ENCODE measurements at places on chromosomes 5 and 9.
A peak's percentile ranks its signal among the peaks of the same experiment; 100 is the strongest.

GRCh38 chr5:96146675-96147074 lies 185.0 kb upstream of the ELL2 start:
- DNase-seq = no peak

DNA sequence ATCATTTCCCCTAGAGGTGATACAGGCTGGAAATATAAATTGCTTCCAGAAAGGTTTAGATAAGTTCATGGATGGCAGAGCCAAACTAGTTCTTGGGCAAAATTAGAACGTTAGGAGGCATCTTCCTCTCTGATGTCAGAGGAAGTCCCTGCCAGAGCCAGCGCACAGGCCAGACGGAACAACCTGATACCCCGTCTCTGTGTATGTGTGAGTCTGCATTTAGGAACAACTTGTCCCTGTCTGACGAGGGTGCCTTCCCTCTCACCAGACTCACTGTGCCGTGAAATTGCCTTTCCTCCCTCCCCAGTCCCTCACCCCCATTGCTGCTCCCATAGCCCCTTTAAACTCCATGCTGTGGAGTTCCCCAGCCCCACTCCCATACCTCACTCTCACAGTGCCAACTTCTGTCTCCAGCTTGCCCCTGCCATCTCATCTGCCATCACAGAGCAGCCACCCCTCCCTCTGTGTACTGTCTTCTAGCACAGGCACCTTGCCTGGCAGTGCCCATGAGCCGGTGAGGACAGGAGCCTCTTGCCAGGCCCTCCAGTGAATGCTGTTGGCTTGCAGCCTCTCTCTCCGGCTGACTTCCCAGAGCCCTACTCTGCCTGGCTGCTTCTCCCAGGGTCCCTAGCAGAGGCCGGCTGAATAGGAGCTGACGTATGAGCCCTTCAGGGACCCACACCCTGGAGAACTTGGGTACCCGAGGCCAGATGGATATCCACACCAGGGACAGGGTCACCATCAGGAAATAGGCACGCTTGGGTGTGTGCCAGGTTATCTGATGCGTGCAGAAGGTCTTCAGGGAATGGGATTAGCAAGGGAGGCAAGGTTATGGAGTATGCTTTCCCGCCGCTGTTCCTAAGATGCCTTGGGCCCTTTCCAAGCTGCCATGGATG lies 26.7 kb downstream of the UNC5A start:
- no peak for DNase-seq

DNA sequence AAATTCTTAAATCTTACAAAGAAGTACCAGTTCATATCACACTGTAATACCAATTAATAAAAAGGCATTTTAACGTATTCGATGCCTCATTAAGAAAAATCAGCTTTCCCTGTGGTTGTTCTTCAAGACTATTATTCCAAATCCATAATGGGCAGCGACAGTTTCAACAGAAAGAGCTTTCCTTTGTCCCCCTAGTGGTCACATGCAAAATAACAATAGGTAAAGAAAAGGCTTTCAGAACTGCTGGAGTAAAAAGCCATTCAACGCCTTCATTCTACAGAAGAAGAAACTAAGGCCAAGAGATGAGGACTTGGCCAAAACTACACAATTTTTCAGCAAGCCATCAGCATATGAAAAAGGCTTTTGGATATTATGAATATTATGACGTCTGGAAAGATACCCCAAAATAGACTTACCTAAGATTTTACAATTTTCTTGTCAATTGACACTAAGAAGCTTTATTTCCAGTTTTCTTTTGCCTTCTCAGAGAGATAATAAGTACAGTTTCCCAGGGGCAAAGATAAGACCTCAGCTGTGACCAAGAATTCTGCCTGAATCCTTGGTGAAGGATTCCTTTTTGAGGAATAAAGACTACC lies 6.7 kb upstream of the CDH6 start:
- peak; percentile 53 for DNase-seq

GRCh38 chr5:107389130-107389774 lies 281.5 kb downstream of the EFNA5 start:
- DNase-seq = peak; percentile 60

DNA sequence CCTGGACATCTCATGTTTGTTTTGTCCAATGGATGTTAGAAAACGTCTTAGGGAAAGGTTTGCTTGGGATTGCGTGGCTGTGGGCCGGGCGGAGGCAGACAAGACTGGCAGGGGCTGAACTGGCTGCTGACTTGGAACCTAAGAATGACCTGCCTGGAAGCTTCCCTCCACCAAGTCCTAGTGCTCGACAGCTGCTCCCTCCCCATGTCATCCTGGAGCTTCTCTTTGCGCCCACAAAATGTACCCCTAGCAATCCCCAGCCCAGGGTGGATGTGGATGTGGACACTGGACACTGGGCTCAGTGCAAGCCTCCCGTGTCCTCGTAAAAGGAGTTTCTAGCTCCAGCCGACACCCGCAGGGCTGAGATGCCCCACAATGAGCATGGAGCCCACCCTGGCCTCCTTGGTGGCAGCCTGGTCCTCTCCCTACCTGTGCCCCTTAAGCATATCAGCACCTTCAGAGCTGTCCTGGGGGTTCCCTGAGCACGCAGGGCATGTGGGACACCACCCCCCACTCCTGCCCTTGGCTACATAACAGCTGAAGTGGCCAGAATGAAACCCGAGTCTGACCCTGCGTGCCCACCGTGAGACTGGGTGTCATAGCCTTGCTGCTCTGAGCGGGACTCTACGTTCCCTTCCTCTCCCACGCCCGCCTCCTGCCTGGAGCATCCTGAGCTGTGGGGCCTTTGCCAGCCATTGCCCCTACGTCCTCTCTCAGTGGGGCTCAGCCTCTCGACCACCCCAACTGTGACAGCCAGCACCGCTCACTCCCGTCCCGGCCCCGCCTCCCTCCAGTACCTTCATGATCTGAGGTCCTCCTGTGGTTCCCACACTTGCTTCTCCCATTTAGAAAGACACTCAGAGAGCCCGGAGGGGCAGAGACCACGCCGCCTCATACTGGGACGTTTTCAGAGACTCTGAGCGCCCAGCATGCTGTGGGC lies 180.8 kb downstream of the ROR2 start:
- DNase-seq = no peak

GRCh38 chr9:4762886-4763541 lies 22.0 kb upstream of the AK3 start:
- DNase-seq = no peak

DNA sequence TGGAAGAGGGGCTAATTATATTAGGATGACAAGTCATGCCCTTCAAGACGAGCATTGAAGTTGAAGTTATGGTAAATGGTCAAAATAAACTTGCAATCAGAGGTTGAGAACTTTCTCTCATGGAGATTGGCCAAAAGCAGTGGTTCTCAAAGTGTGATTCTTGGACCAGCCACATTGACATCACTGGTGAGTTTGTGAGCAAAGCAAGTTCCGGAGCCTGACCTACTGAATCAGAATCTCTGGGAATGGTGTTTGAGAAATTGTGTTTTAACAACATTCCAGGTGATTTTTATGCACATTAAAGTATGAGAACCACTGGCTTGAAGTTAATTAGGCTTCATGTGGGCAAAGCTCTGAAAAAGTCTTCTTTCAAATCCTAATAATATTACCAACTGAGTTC lies 403.5 kb downstream of the ZSWIM6 start:
- DNase-seq = no peak

- DNase-seq = no peak
These were observed 202.6 kb downstream of the PIK3R1 start for GRCh38 chr5:68418201-68418600.

GRCh38 chr5:57736716-57737115 lies 254.1 kb upstream of the ACTBL2 start:
- DNase-seq = no peak

DNA sequence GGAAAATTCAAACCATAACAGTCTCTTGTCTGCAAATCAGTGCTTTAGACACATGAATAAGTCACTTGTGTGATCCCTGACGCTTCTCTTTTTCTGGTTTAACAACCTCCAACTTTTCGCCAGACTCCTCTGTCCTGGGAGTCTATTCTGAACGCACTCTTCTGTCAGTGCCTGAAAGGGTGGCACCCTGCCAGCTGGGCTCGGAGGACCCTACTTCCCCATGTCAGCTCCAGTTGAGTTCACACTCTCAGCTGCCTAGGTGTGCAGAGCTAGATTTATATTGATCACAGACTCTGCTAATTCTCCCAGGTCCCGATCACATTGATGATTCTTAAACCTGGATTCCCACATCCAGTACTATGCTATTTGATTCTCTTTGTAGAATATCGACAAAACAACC lies 649.1 kb downstream of the BNC2 start:
- DNase-seq = no peak

- DNase-seq = no peak
These were observed 410.8 kb downstream of the CETN3 start for GRCh38 chr5:89998519-89999305.

DNA sequence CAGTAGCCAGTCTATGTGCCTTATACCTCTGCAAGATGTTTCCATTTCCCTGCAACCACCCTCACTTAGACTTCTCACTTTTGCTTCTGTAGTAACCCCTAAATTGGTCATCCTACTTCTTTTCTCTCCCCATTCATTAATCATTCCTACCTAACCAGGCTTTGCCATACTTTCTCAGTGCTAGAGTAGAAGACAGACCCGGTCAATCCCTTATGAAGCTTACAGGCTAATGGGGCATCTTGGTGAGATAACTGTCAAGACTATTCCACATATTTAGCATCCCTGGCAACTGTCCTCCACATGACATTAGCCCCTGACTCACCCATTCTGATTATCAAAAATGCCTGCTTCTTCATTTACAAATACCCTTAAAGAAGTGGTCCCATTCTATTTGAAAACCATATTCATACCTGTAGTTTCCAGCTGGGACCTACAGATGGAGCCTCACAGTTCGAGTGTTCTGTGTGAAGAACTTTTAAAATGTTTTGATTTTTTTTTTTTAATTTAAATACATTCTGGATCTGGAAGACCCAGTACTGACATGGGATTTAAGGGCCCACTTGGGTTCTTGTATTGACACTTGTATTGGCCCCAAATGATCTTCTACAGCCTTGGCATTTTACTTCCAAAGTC lies 21.0 kb downstream of the F2RL2 start:
- no peak for DNase-seq

- no peak for DNase-seq
These were observed 36.9 kb downstream of the LNPEP start for GRCh38 chr5:96972599-96973334.

DNA sequence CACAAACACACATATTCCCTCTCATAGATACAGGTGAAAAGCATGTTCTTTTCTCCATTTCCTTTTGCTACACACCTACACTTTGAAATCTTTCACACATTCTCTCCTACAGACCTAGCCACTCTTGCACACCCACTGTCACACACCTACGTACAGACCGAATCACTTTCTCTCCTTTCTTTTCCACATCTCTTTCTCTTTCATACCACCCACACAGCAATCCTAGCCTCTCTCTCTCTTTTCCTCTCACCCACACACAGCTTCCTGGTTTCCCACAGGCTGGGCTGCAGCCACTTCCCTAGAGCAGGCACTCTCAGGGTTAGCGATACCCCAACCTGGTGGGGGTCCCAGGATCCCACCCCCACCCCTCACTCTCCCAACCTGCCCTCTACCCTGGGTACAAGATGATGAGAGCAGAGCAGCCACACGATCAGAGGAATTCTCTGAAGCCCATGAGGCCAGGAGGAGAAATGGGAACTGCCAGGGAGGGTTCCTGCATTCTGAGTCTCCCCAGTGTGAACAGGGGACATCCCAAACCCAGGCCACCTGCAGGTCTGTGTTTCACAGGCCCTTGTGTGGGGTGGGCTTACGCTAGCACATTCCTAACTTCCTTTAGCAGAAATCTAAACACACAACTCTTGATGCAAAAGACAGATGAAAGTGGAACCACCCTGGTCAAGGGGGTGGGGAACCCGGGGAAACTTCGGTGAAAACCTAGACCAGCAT lies 17.1 kb upstream of the SYNPO start:
- no peak for DNase-seq

DNA sequence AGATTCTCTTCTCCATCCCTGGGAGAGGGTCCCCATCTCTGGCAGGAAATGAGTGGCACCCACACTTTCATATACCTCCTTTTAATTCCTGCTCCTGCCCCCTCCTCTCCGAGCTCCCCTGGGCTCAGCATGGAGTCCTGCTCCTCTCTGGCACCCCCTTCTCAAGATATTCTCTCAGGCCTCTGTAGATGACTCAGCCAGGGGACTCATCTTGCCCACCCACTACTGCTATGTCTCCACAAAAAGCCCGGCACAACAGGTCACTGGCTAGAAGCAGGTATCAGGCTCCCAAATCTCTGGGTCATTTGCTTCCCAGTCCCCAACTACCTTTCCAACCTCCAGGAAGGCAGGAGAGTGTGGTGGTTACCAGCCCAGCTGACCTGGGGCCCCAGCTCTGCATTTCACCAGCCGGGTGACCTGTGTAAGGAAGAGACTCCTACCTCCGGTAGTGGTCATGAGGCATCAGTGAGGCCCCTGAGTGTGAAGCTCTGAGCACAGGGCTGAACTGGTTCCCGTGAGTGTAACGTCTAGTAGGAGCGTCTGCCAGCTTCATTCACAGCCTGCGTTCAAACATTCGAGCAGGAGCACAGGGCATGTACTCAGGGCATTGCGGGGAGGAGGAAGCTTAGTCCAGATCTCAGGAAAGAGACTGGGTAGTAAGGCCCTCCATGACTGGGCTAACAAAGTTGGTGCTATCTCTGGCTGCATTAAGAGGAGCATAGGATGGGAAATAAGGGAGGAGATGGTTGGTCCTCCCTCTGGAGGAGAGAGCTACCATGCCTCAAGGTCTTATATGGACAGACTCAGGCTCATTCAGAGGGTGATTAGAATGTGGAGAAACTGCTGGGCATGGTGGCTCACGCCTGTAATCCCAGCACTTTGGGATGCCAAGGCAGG lies 63.7 kb downstream of the LMX1B start:
- DNase-seq = no peak

- DNase-seq = no peak
These were observed 223.3 kb downstream of the NR2F1-AS1 start for GRCh38 chr5:93357686-93358085.

GRCh38 chr5:131322926-131323325 lies 59.1 kb downstream of the CDC42SE2 start:
- no peak for DNase-seq

DNA sequence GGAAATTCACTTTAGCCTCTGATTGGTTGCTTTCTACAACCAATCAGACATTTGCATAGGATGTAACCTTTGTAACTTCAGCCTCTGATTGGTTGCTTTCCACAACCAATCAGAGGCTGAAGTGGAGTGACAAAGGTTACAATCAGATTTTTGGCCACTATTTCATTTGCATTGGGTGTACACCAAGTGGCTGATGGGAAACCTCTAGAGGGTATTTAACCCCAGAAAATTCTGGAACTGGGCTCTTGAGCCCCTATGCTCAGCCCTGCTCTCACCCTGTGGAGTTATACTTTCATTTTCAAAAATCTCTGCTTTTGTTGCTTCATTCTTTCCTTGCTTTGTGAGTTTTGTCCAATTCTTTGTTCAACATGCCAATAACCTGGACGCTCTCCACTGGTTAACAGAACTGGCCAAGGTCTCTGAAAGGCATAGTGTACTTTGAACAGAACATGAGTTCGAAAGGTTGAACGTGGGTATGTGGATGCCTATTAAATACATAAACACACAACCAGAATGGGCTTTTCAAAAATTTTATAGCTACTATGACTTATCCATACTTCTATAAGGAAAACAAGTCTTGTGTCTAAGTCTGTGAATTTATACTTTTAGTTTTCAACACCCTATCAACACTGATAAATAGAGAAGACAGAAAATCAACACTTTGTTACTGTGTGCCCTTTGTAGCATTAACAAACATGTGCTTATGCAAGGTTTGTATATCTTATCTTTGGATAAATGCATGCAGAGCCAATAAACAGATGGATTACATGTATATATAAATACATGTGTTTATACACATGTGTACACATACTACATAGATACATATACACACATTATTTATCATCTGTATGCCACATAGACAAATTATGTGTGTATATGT lies 568.1 kb downstream of the CTNND2 start:
- DNase-seq = no peak

GRCh38 chr5:71666321-71666720 lies 52.8 kb upstream of the CARTPT start:
- DNase-seq = no peak
